ENCODE measurements at places on chromosomes 1 and 21. TPM values are rescaled to one million over a fixed set of nuclear protein-coding genes. Genes with fewer than 3 reads are reported as not detected.

- no peak for DNase-seq
Observed at GRCh38 chr1:6330410-6330911, 63.1 kb downstream of the ACOT7 start.

- no peak for DNase-seq
Observed at GRCh38 chr1:39413902-39414528, 77.4 kb upstream of the BMP8A start.

DNA sequence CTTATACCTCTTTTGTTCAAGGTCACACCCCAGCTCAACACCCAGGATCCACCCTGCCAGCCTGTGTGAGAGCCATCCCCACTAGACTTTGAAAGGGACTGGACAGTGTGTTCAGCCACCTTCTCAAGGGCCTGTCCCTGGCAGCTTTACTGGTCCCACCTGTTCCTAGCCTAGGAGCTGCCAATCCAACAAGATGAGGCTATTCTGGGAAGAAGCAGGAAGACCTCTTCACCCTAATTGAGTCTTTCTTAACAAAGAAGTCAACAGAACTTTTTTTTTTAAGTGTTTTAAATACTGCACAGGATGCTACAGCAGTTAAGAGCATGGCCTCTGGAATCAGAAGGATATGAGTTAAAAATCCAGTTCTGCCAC lies 95.8 kb upstream of the HOOK1 start:
- no peak for DNase-seq

DNA sequence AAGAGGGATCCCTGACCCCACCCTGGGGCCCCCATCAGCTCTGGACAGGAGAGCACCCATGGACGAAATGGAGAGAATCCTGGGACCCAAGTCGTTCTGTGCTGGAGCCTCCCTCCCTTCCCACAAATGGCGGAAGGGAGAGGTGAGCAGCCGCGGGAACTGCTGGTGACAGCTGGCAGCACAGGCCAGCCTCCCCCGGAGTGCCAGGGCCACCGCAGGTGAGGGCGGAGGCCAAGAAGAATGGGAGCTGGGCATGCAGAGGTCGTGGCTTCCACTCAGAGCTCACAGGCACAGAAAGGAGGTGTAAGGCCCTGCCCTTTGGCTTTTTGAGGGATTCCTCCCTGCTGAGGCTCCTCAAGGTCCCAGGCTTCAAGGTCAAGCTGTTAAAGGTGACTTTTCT lies 24.6 kb downstream of the SLC1A7 start:
- no peak for DNase-seq

- DNase-seq: no peak
Observed at GRCh38 chr1:232984577-232985425, 34.4 kb downstream of the NTPCR start.

DNA sequence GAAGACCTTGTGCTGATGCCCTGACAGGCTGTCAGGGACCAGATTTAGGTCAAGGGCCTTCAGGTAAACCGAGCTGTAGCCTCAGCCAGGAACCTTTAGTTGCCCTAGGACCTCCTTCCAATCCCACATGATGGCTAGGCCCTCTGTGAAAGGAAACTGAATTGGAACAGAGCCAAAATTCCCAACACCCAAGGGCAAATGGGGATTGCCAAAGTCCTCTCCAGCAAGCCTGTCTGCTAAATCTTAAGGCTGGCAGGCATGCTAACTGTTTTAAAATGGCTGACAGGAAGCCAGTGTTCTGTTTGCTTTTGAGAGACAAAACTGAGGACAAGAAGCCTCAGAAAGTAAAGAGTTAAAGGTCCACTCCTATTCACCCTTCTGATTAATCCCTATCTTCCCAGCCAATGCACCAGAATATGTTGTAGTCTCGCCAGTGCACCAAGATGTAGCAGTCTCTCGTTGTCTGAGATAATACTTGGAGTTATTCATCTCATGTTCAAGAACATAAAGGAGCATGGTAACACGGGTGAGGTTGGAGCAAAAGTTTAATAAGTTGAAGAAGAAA lies 35.1 kb downstream of the MSTO1 start:
- DNase-seq: no peak

DNA sequence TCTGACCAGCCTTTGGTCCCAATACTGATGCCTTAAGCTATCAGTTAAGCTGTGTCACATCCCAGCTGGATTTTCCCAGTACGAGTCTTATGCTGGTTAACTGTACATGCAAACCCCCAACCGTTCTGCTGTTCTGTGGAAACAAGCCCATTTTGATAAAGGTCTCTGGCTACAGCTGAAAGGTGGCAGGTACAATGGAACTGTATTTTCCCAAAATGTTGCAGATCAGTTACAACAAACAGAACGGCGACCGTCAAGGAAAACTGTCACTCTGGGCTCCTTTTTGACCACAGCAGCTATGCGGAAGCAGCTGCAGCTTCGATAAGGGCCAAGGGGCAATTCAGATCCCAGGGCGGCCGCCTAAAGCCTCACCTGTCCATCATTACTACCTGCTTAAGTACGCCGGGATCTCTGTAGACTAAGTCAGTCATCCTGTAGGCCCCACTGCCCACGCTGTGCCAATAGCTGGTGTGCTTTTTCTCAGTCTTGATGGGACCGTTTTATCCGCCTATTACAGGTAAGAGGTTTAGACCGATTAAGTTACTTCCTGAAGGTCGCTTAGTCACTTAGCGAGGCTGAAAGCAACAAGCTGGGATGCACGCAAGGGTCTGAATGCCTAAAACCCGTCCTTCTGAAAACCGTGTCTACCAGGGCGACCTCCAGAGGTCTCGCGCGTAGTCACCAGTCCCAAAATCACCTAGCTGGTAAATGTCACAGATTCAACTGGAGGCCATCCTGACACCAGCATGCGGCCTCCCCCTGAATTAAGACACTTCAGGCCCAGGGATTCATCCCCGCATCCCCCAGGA lies 11.1 kb upstream of the RAB42 start:
- no peak for DNase-seq

DNA sequence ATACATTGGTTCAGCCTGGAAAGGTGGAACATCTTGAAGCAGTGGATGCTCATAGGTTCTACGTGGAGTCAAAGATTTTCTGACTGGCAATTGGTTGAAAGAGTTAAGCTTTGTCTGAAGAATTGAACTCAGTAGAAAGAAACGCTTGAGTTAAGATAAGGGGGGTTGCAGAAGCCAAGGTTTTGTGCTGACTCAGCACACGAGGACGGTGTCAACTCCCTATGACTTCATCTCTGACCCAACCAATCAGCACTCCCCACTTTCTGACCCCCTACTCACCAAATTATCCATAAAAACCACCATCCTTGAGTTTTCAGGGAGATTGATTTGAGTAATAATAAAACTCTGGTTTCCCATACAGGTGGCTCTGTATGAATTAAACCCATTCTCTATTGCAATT lies 2.5 kb upstream of the PINK1 start:
- no peak for DNase-seq

GRCh38 chr1:151510614-151510956 lies 602 bp upstream of the CGN start:
- DNase-seq: no peak

DNA sequence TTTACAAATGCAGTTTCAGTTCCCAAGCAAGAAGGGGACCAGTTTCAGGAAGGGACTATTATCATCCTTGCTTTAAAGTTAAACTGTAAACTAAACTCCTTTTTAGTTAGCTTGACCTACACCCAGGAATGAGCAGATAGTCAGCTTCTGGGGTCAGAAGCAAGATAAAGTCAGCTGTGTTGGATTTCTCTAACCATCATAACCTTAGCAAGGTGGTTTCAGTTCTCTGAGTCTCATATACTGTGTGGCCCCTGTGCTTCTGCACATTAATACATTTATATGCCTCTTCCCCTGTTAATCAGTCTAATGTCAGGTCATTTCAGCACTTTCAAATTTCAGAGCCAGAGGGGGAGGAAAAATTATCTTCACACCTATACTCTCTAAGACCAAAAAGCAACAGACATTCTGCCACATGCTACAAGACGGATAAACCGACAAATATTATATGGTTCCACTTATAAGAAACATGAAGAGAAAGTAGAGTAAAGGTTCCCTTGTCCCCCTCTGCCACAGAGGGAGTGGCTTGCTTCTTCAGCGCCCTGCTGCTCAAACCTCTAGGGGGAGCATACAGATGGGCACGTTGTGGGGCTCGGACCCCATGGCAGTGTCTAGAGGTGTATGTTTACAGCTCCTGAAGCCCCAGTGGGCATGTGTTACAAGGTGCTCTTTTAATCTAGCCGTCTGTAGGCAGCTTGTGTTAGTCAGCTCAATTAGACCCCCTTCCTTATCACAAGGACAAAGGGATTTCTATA lies 89.1 kb downstream of the SMYD3 start:
- DNase-seq: no peak

- no peak for DNase-seq
Observed at GRCh38 chr1:153213519-153213918, 3.9 kb upstream of the PRR9 start.

GRCh38 chr1:104702731-104703130 lies 953.0 kb downstream of the AMY1C start:
- DNase-seq: no peak

DNA sequence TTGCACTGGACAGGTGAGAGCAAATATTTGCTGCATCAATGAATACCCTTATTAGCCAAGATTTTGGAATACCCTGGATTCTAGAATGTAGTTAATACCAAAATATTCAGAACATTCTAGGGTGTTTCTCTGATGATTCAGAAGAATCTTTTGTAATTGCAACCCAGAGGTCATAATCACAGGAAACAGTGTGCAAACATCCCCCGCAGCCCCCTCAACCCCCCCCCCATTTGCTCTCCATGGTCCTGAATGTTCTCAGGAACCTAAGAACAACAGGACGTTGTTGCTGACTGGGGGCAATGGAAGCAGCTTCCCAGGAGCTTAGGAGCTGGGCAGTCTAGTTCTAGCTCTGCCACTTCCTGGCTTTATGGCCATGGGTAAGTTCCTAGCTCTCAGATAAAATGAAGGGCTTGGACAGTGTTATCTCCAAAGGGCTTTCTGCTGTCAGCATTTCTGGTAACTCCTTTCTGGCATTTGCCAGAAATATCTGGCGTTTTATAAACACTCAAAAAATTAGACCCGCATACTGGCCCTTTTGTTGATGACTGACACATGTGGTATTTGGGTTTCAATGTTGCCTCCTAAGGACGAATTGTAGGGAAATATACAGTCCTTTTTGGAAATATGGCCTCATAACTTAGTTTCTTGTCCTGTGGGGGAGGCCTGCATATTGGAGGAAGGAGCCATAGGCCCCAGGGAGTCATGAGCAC lies 178.6 kb downstream of the RRAGC start:
- no peak for DNase-seq

GRCh38 chr1:154635171-154635570 lies 27.2 kb upstream of the ADAR start:
- no peak for DNase-seq

DNA sequence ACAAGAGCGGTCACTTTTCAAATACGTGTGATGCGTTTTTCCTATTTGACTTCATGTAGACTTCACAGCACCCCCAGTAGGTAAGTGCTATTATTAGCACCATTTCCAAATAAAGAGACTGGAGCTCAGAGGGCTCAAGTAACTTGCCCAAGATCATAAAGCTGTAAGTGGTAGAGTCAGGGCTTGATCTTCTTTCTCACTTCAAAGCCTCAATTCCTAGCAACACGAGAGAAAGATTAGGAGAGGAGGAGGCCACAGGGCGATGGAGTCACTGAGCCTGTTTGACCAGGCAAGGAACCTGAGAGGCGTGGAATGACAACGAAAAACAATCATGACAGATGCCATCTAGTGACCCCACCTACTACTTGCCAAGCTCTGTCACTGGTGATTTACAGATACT lies 181.0 kb downstream of the FOXD2 start:
- DNase-seq: no peak

DNA sequence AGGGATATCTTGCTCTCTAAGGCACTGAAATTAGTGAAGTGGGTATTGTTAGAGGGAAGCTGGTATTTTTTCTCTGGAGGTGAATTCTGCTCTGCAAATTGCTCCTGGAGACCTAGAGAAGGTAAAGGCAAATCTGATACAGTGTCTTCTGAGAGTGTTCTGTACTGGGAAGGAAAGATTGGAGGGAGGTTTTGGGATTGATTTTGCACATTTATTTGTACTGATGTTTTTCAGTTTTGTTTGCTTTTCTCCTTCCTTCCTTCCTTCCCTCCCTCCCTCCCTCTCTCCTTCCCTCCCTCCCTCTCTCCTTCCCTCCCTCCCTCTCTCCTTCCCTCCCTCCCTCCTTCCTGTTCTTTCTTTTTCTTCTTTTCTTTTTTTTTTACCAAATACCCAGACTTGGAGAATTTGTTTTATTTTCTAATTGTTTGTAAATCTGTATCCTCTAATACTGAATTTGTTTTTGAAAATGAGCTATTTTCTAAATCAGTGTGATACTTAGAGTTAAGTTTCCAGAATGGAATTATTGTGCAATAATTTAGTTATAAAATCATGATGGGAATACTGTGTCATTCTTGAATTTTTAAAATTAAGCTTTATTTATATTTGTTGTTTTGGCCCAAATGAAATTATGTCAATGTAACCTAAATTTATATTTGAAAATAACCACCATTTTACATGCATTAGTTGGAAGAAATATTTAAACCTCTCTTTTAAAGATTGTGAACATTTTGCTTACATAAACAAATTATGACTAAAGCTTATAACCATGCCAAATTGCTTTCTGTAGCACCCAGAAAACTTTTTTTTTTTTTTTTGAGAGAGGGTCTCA lies 4.9 kb downstream of the CMPK1 start:
- DNase-seq: no peak

DNA sequence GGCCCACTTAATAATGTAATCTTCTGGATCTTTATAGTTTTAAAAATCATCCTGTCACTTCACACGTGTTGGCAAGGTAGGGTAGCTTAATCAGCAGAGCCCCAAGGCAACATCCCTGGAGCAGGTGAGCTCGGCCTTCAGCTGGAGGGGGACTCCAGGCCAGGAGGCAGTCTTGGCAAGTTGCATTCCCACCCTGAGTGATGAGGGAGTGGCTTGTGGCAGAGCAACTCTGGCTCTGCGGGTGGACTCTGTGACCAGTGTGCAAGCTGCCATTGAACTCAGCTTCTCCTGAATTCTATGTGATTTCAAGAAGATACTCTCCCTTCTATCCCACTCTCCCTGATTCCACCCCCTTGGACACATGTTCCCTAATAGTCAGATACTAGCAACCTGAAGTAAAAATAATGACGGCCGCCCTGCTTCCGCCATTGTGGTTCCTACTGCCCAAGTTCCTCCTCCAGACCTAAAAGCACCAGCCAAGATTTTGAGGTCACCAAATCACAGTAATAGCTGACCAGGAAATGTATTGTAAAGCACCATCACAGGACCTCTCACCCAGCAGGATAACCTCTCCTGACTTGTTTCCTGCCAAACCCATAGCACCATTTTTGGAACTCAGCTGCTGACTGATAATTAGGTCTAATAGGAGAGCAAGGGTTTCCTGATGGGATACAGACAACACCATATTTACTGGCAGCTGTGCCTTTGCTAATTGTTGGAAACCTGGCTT lies 11.5 kb upstream of the LYST start:
- no peak for DNase-seq

DNA sequence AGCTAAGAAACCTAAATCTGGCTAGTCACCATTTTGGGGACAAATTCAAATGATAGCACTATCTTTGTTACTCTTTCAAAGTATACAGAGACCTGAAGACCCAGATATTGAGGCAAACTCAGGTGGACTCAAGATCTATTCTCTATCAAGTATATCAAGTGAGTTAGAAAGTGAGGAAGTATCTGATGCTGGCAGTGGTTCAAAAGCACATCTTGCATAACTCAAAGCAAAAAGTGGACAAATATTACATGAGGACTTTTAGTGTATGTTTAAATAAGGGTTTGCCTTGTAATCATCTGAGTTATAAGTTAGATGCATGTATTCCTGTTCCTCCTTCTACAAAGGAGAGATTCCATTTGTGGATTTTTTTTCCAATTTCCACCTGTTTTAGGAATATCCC lies 338.4 kb downstream of the DISC1 start:
- no peak for DNase-seq

The NBPF3 gene
- 15.9 TPM for total RNA-seq

The ERICH3 gene
- total RNA-seq: not detected

The C1orf141 gene
- total RNA-seq: not detected

The CASQ2 gene
- total RNA-seq: not detected

The KIF21B gene
- total RNA-seq: 0.46 TPM

The CFAP126 gene
- not detected for total RNA-seq
